ENCODE measurements at places on chromosomes 11 and 22.
A peak's percentile ranks its signal among the peaks of the same experiment; 100 is the strongest.

- no peak for DNase-seq
Measured at GRCh38 chr11:117192401-117192875, 6.7 kb upstream of the TAGLN start.

DNA sequence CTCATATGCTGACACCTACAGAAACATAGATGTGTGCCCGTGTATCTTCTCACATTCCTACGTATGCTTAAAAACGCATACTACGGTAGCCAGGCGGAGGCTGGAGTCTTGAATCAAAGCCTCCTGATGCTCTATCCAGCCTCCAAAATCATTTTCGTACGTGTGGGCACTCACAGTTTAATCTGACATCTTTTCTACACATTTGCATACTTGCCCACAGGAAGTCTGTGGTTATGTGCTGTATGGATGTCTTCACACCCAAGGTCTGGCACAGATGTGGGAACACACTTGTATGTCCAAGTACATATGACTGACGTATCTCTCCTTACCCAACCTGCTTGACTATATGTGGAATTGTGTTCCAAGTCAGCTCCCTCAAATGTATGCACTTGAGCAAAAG is 561.8 kb upstream of the CADM1 start:
- DNase-seq = no peak

- DNase-seq = no peak
Measured at GRCh38 chr22:17536269-17536668, 27.0 kb upstream of the SLC25A18 start.

GRCh38 chr11:127649958-127650357 is 649.4 kb upstream of the KIRREL3 start:
- no peak for DNase-seq

DNA sequence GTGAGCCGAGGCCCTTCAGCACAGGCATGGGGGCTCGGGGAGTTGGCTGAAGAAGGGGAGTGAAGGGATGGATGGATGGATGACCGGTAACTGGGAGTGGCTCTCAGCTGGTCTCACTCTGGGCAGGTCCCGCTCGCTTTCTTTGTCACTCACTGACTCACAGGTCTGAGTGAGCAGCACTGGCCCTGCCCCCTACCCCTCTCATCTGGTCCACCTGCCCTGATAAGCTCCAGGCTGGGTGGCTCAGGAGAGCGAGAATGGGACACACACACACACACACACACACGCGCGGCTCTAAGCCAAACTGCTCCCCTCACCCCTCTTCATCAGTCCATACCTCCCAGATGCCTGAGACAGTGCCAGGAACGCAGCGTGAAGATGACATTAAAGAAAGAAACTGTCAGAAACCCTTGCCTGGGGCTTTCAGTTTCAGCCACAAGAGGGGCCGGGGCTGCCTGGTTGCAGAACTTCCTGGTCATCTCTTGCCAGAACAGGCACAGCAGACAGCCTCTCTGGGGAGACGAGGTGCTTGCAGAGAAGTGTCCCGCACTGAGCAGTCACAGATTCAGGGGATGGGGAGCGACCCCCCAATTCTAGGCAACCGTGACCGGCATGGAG is 16.5 kb upstream of the SHISAL1 start:
- no peak for DNase-seq

DNA sequence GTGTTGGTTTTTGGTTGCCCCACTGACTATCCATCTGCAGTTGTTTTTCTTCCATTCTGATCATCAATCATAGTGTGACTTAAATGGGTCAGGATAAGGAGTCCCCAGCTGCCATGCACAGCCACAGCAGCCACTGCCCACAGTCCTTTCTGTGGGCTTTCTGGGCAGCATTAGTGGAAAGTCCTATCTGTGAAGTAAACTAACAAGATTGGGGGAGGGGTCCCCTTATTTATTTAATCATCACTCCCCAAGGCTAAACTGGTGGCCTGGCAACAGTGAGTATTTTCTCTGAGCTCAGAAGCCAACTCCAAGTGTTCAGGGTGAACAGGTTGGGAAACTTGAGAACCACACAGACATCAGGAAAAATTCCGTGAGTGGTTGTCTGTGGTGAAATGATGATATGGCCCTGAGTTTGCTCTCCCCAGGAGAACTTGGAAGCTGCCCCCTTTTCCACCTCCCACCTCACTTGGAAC is 145.0 kb downstream of the CCDC34 start:
- DNase-seq = peak; percentile 78

- DNase-seq = no peak
Measured at GRCh38 chr11:17197431-17197898, 10.3 kb downstream of the PIK3C2A start.

- no peak for DNase-seq
Measured at GRCh38 chr11:77322506-77322905, 21.0 kb upstream of the GDPD4 start.

- no peak for DNase-seq
Measured at GRCh38 chr22:38046070-38046748, 11.0 kb upstream of the PICK1 start.
